ENCODE measurements at places on chromosomes 2 and 18.

DNA sequence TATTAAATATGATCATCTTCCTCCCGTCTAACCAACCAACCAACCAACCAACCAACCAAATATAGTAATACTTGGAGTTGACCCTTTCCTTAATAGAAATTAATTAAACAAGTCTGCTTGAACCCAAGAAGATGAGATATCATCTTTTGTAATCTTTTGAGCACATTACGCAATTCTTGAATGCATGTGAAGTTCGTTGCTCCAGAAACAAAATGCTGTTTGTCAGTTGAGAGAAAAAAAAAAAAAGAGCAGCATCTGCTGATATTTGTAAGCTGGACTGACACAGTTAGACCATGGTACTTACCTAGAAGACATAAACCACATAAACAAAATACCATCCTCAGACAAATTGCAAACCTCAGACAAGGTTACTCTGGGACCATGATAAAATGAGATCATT is 9.2 kb upstream of the SERPINB2 start:
- DNase-seq = no peak

DNA sequence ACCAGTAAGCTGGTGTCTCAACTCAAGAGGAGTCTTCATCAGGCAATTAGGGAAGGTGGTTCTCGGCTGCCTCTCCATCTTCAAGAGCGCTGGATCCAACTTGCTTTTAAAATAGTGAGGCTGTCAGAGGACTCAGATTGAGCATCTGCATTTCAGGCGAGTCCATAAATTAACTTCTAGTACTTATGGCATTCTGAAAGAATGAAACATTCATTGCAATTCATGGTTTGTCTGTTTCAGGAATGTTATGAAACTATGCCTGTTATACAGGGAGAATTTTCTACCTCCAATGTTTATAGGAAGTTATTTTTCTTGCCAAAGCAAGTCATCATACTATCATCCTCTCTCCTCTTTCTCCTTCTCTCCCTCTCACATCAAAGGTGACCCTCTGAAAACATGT is 883.2 kb downstream of the SLC4A3 start:
- no peak for DNase-seq

GRCh38 chr18:13614641-13615288 is 111.6 kb downstream of the FAM210A start:
- DNase-seq = peak; percentile 52

GRCh38 chr2:23422089-23423061 is 37.4 kb downstream of the KLHL29 start:
- DNase-seq = no peak

DNA sequence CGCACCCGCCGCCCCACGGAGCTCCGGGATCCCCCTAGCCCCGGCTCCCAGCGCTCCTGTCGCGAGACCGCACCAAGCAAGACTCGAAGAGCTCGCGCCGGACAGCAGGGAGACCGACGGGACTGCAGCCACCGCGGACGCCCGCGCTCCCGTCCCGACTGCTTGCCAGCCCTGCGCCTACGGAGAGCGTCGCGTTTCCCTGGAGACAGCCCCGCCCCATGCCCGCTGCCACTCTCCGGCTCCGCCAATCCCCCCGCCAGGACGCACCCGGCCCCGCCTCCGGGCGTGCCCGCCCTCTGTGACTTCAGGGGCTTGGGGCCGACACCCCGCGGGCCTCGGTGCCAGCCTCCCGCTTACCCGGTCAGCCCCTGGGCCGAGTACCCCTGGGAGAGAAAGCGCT is at the start of gene ANKMY1:
ANKMY1 (minus strand) TSS at position 181 of the 400 bp plus-strand sequence. CDS start 653 bp downstream, outside the sequence.
- DNase-seq = peak; percentile 75

GRCh38 chr2:97741251-97741650 is 27.9 kb downstream of the ZAP70 start:
- DNase-seq = no peak

- no peak for DNase-seq
These were observed 74.0 kb upstream of the ODC1 start for GRCh38 chr2:10522170-10522448.

- DNase-seq = no peak
These were observed 12.7 kb downstream of the TTC39C start for GRCh38 chr18:24027156-24027827.

- no peak for DNase-seq
These were observed 116.3 kb upstream of the CDCA7 start for GRCh38 chr2:173238385-173238784.
